ENCODE measurements at places on chromosomes 7 and 10.

DNA sequence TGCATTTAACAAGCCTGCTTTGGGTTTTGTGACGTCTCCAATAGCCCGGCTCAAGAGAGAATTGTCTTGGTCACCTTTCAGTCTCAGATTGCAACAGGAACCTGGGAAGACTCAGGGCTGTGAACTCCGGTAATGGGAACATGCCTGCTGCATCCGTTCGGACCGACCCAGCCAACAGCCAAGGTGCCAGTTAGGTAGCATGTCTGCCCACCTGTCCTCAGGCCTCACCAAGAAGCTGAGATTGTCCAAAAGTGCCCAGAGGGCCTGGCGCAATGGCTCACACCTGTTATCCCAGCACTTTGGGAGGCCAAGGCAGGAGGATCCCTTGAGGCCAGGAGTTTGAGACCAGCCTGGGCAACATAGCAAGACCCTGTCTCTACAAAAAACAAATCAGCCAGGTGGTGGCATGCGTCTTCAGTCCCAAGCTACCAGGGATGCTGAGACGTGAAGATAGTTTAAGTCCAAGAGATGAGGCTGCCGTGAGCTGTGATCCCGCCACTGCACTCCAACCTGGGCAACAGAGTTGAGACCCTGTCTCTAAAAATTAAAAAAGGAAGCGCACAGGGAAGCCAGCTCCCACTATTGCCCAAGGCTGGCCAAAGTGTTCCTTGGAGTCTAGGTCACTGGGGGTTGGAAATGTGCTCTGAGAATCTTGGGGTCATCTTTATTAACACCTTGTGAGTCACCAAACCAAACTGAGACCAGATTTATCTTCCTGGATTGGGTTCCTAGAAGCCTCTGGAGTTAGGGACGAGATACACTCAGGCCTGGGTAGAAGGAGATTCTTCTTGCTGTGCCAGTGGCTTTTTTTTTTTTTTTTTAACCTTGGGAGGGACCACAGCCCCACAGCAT lies 26.9 kb downstream of the BAG3 start:
- DNase-seq = no peak

DNA sequence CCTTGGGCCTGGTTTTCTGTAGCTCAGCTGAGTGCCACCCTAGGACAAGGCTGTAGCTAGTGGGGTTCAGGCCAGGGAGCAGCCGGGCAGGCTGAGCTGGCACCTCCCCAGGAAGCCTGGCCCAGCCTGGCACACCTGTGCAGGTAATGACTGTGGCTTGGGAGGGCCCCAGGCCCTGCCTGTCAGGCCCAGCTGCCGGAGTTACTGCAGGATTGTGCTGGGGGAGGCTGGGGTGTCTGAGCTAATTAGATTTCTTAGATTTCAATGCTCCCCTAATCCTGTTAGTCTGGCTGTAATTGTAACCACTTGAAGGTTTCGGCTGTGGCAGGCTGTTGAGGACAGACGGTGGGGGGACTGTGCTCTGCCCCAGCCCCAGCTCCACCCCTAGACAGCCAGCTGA lies 6.0 kb downstream of the ZMIZ1 start:
- DNase-seq = no peak

DNA sequence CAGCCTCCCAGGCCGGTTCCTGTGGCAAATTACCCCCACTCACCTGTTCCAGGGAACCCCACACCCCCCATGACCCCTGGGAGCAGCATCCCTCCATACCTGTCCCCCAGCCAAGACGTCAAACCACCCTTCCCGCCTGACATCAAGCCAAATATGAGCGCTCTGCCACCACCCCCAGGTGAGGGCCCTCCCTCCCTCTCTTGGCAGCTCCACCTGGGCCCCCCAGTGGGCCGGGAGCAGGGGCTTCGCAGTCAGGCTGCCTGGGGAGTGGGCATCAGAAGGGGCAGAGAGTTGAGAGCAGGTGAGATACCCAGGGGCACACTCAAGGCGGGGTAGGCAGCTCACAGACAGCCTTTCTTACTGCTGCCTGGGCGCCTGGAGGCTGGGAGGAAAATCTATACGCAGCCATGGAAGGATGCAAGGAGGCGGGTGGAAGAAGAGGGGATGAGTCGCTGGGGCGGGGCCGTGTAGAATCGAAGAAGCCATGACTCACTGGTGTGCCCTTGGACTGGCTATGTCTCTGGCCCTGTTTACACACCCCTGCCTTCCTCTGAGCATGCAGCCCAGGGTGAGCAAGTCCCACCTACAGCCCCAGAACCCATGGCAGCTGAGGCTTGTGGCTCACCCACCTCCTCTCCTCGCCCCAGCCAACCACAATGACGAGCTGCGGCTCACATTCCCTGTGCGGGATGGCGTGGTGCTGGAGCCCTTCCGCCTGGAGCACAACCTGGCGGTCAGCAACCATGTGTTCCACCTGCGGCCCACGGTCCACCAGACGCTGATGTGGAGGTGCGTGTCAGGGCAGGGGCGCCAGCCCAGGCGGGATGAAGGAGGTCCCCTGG lies 48.6 kb upstream of the PPIF start:
- DNase-seq = peak; percentile 44

DNA sequence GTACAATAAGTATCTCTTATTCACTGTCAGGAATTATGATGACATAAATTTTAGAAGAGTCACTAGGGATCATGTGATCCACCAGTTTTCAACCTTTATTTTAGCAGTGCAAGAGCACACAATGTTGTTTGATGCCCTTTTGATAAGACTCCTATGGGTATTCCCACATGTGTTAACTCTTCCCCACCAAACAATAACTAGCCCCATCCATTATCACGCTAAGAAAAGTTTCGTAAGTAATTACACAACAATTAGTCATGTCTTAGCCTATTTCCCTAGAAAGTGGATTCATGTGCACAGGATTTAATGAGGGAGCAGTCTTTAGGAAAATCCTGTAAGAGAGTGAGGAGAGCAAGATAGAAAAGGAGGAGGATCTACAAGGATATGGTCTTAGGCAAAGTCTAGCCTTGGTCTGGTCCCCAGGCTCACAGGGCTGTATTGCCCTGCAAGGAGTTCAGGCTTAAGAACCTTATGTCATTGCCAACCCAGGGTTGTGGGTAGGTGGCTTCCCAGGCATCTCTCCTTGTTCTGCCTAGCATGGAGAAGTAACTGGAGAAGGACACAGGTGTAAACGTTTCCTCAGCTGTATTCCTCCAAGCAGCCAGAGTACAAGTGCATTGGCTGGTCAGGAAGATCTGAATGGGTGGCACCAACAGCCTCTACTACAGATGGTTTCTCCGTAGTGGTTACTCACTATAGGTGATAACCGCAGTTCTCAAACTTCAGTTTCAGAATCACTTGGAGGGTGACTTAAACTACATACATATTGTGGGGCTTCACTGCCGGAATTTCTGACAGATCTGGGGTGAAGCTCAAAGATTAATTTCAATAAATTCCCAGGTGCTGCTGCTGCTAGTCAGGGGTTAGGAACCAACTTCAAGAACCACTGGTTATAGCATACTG lies 574.5 kb downstream of the SUGCT start:
- no peak for DNase-seq

- DNase-seq = no peak
Observed at GRCh38 chr10:77264107-77264506, 373.5 kb downstream of the KCNMA1 start.

DNA sequence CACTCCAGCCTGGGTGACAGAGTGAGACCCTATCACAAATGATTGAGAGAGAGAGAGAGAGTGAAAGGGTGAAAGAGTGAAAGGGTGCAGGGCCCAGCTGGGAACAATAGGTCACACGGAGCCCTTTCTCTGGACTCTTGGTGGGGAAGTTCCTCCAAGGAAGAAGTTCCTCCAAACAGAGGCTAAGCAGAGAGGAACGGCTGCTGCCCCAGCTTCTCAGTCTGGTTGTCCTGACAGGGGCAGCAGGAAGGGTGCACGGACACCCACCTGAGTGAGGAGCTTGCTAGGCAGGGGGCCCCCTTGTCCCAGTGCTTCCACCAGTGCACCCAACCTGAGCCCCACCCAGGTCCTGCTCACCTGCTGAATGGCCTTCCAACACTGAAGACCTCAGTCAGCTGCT lies 38.8 kb upstream of the MYL10 start:
- DNase-seq = no peak

- DNase-seq = peak; percentile 26
Observed at GRCh38 chr10:3978761-3979160, 193.8 kb upstream of the KLF6 start.

DNA sequence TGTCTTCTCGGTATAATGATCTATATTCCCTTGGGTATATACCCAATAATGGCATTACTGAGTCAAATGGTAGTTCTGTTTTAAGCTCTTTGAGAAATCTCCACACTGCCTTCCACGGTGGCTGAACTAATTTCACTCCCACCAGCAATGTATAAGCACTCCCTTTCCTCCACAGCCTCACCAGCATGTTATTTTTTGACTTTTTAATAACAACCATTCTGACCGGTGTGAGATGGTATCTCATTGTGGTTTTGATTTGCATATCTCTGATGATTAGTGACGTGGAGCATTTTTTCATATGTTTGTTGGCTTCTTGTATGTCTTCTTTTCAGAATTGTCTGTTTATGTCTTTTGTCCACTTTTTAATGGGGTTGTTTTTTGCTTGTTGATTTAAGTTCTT lies 33.6 kb downstream of the KIAA1217 start:
- no peak for DNase-seq

DNA sequence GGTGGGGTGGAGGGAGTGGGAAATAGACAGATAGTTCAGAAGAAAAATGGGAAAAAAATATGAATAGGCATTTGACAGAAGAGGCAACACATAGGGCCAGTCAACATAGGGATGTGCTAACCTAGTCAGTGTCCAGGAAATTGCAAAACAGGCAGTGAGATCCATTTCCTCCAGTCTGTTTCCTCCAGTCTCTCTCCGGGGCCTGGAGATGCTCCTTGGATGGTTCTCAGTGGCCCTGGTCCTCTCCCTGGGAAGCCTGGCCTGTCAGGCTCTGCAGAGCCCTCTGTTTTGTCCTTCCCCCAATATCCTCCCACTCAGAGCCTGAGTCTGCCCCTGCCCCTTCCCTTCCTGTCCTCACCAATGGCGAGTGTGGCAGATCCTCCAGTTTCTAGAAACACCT lies 52.6 kb downstream of the SYPL1 start:
- no peak for DNase-seq

DNA sequence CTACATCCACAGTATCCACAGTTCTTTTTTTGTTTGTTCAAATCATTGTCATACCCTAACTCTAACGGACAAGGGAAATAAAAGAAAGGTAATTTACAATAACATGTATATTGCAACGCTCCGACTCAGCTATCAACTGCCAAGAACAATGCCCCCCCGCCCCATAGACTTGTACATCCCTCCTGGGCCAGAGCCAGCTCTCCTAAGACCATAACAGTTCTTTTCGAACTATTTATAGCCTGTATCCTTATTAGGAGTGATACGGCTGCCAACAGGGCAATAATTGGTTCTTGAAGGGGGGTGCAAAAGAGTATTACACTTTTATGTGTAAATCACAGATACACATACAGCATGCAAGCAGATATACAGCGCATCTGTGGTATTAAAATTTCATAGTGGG lies 495.7 kb downstream of the GALNT17 start:
- DNase-seq = no peak

DNA sequence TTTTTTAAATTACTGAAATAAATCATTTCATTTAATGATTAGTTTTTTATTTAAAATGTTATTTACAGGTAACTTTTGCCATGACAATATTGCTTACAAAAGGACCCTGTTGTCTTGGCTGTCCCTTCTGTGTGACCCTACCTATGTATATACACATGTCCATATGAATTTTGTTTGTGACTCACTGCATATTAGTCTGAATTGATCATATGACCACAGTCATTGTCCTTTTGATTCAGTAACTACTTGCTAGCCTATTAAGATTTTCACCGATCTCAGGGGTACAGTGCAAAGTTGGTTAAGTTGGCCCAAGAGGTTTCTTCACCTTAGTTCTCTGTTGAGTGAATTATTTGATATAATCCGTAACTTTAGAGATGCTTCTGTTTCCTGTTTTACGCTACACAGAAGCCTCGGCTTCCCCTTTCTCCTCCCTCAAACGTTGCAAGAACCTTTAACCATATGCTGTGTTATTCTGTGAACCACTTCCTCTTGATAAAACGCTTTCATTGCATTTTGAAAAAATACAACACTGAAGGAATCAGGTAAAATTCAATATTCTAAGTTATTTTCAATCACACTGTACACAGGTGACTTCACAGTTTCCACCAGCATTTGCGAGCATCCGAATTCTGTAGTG lies 43.9 kb downstream of the APBB1IP start:
- DNase-seq = peak; percentile 31

GRCh38 chr7:55177068-55177530 lies 158.3 kb downstream of the EGFR start:
- no peak for DNase-seq

DNA sequence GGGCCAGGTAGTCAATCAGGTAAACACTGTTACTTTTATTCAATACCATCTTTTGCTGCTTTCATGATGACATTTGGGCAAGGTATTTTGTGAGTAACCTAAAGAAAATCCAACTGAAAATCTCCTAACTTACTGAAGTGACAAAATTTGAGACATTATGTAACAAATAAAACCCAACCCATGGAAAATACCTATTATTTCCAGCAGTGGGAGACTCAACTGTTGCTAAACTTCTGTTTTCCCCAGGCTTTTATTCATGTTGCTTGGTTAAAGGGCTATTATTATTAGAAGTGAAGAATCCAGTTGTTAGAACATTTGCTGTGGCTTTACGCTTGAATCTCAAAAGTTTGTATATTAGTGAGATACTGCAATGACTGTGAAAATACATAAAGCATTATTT lies 215.9 kb downstream of the MDFIC start:
- DNase-seq = no peak

- DNase-seq = no peak
Observed at GRCh38 chr7:133428326-133428725, 175.4 kb downstream of the EXOC4 start.

DNA sequence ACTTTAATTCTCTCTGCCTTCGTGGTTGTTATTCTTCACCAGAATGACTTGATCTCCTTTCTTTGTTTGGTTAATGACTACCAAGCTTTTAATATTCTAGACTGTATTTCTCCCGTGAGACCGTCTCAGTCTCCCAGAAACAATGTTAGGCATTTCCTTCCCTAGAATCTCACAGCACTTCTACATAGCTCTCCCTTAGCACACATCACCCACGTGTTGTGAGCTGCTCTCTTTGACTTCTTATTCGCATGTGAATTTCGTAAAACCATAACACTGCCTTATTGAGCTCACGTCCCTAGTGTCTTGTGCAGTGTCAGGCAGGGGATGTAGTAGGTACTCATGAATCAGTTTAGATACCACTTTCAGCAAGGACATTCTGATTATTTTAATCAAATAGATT lies 57.5 kb upstream of the MGAM2 start:
- DNase-seq = no peak

GRCh38 chr7:28296571-28297483 lies 115.5 kb upstream of the CREB5 start:
- peak; percentile 38 for DNase-seq
